ENCODE measurements at places on chromosomes 5 and 9.

DNA sequence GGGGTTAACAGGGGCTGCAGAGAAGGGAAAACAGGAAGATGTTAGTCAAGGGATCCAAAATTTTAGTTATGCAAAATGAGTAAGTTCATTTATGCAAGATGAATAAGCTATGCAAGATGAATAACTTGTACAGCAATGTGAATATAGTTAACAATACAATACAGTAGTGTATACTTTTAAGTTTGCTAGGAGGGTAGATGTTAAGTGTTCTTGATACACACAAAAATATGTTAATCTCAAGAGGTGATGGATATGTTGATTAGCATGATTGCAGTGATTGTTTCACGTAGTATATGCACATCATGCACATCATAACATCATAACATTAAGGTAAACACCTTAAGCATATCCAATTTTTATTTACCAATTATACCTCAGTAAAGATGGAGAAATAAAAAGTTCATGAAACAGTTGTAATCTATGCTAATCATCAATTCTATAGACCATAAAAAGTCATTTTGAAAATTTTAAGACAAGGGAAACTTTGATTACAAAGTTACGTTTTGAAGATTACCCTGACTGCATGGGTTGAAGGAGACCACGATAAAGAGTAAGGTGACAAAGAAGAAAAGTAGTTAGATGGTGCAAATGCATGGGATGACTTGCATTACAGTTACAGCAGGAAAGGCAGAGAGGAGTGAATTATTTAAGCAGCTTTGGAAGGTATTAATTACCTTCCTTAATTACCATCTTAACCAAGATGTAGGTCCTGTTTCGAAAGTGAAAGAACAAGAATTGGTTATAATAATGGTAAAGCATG lies 31.4 kb downstream of the FAM174A start:
- DNase-seq: no peak

DNA sequence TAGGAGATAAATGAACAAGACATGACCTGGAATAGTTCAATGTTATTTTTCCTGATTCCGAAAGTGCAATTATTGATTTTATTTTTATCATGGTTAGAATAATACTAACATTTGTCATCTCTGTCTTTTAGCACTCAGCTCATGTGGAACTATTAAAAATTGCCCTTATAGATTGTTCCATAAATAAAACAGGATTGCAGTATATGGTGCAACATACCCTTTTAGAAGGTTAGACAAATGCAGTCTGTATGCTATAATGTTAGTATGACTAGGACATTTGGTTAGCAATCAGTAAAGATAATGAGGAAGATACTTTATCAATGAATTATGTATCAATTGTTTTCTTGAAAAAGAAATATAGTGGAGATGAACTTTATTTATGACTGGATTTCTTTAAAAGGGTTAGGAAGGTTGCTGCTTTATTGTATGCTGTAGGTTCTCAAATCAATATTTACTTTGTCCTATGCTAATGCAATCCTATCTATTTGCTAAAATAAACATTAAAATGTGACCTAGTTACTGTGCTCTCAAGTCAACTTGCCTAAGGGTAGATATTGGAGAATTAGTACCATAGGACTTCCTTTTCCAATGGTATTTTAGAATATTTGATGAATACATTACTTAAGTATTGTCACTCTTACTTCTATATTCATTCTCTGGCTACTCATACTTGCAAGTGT lies 348.9 kb upstream of the ISL1 start:
- no peak for DNase-seq

DNA sequence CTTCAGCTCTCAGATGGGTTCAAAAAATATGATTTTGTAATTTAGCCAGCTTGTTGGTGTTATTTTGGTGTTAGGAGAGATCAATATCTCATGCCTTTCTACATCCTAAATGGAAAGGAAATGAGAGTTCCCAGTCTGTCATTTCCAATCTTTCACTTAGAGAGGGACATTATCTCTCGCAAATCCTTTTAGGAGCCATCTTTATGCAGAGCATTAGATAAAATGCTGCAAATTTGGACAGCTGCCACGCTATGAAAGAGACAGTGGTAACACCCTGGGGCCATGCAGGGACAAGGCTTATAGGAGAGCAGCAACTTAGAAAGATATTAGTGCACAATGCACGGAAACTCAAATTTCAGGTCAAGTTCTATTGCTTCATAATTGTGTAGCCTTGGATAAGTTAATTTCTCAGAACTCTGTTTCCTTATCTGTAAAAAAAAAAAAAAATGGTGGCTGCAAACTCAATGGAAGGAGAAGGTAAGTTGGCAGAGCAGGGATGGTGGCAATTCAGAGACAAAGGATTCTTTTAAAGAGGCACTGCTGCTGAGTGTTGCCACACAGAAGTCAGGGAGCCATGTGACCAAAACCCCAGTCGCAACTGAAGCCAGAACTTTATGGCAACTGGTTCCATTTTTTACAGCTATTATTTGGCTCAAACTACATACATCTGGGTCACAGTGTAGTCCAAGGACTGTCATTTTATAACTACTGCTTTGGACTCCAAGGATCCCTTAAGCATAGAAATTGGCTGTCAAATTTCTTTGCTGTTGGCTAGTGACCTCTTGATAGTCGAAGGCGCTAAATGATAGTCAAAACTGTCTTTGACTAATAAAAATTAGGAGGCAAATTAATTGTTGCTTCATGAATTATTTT lies 210.2 kb downstream of the FRMD3 start:
- no peak for DNase-seq

- DNase-seq: no peak
These were observed 23.1 kb downstream of the JAK2 start for GRCh38 chr9:5008202-5008601.

DNA sequence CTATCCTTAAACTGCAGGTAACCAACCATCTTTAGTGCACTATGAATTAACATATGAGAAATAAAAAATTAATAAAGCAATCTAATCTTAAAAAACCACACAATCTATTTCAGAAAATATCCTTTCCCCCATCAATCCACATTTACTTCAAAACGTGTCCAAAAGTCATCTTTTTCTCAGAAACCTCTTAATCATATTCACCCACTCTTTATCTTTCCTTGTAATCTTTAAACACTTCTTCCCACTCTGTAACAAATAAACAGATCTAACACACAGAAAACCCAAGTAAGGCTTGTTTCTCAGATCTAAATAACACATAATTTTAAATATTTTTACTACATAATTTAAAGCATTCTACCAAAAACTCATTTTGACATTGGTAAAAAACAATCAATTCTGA lies 44.4 kb downstream of the EFCAB9 start:
- DNase-seq: no peak

DNA sequence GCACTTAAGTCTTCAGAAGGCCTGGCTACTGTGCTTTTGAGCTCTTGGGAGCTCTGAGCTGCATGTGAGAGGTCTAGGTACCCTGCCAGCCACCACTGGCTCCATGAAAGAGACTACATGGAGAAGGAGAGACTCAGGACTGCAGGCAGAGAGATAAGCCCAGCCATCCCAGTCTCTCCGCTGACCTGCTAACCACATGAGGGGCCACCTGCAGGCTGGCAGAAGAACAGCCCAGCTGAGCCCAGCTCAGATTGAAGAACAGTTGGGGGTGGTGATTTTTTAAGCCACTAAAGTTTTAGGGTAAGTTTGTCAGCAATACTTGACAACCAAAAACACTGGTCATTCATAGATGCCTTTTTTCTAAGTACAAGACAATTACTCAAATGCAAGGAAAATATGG lies 205.0 kb upstream of the PRDM9 start:
- no peak for DNase-seq

DNA sequence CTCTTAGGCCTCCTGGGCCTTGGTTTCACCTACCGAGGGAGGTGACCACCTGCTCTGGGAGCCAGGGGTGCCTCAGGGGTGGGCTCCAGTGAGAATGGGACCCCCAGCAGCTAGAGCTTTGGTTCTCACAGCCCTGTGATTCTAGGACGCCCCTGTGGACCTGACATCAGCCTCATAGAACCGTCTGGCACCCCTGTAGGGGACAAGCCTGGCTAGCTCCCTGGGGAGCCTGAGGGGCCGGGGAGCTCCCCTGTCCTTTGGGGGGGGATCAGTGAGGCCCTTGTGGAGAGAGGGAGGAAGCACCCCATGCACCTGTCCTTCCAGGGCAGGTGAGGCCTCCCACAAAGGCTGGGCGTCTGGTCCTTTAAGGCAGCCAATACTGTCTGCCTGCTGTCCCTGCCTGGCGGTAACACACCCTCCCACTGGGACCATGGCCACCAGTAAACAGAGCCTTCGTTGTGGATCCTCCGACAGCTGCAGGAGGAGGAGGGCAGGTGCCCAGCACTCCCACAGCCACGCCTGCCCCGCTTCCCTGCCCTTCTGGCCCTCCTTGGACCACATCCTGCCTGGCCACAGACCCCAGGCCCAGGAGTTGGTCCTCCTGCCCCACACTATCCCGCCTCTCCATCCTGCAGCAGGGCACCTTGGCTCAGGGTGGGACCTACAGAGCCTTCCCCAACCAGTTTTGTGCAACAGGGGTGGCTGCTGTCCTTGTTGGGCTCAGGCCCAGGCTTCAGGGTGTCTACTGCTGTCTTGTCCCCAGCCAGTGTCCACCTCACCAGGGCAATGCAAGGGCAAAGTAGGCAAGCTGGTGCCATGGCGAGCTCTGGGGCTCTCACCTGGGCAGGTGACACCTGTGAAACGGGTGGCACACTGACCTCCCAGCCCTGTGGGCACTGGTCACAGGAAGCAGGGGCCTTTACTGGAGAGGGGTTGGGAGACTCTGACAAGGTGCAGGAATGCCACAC lies 3.0 kb upstream of the TUBB4B start:
- DNase-seq: no peak

GRCh38 chr9:5571629-5572232 lies 57.2 kb upstream of the RIC1 start:
- DNase-seq: no peak

GRCh38 chr5:19880458-19880857 lies 107.5 kb downstream of the CDH18 start:
- DNase-seq: no peak

DNA sequence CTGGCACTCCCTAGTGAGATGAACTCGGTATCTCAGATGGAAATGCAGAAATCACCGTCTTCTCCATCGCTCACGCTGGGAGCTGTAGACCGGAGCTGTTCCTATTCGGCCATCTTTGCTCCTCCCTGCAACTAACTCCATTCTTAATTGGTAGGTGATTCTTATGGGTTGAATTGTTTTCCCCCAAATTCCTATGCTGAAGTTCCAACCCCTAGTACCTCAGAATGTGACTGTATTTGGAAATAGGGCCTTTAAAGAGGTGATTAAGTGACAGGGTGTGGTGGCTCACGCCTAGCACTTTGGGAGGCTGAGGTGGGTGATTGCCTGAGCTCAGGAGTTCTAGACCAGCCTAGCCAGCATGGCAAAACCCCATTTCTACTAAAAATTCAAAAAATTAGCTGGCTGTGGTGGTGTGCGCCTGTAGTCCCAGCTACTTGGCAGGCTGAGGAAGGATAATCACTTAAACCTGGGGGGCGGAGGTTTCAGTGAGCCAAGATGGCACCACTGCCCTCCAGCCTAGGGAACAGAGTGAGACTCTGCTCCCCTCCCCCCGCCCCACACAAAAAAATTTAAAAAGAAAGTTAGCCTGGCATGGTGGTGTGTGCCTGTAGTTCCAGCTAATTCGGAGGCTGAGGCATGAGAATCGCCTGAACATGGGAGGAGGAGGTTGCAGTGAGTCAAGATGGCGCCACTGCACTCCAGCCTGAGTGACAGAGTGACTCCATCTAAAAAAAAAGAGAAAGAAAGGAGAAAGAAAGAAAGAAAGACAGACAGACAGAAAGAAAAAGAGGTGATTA lies 25.2 kb upstream of the FOCAD start:
- no peak for DNase-seq

DNA sequence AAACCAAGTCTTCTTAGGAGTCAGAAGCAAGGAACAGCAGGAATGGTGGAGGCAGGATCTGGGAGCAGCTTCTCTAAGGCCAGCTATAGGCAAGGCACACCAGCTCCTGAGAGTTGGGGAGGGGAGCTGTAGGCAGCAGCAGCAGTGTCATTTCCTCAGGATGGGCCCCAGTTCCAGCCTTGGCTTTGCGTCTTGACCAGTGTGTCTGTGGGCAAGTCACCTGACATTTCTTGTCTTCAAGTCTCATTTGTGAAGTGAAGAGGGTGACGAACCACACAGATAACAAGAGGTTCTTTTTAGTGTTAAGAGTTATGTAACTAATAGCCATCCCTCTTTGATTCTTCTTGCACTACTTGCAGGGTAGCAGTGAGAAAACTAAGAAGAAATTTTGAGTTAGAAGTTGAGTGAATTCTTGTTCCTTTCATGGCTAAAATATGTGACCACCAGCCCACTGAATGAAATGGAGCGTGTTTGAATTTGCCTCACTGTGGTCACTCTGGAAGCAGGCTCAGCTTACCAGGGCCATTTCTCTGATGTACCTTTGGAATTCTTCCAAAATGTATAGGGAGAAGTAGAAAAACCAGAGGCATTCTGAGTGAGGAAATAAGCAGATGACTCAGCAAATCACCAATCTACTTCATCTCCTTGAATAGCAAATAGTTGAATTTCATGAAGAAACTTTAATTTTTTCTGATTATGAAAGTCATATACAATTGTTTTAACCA lies 42.4 kb downstream of the RHOBTB3 start:
- no peak for DNase-seq

DNA sequence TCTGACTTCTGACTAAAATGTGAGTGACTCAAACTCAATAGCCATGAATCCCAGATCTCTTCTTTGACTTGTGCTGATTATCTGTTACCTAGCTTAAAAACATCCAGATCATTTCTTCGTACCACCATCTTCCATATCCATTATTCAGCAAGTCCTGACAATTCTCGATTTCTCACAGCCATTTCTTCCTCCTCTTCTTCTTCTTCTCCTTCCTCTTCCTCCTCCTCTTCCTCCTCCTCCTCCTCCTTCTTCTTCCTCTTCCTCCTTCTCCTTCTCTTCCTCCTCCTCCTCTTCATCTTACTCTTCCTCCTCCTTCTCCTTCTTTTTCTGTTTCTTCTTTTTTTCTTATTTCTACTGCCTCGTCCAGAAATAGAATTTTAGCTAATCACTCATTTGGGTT lies 77.0 kb upstream of the MAP1B start:
- no peak for DNase-seq

DNA sequence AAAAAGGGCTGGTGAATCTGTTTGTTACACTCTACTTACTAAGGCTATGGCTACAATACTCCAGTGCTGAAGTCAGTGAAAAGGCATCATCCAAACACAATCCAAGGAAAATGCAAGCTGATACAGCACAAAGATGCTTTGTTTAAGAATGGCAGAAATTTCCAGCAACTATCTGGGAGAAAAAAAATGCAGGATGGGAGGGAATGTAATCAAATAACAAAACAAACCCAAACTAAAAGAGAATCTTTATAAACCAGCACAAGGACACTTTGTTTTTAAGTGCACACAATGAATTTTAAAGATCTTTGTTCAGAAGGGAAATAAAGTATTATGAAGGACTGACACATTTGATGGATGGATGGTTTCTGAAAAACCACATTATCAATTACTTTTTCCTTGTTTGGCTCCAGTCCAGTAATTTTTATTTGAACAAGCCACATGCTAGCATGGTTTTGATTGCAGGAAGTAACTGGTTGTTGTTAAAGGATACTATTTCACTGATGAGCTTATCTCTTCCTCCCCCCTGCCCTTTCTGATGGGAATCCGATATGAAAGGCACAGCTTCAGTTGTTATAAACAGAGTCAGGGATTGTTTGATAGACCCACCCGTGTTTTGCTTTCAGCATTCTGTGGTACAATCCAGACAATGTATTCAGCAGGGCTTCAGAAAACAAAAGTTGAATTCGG lies 12.1 kb upstream of the TLE4 start:
- DNase-seq: no peak
